ENCODE measurements at places on chromosomes 5 and 9.
A peak's percentile ranks its signal among the peaks of the same experiment; 100 is the strongest.

DNA sequence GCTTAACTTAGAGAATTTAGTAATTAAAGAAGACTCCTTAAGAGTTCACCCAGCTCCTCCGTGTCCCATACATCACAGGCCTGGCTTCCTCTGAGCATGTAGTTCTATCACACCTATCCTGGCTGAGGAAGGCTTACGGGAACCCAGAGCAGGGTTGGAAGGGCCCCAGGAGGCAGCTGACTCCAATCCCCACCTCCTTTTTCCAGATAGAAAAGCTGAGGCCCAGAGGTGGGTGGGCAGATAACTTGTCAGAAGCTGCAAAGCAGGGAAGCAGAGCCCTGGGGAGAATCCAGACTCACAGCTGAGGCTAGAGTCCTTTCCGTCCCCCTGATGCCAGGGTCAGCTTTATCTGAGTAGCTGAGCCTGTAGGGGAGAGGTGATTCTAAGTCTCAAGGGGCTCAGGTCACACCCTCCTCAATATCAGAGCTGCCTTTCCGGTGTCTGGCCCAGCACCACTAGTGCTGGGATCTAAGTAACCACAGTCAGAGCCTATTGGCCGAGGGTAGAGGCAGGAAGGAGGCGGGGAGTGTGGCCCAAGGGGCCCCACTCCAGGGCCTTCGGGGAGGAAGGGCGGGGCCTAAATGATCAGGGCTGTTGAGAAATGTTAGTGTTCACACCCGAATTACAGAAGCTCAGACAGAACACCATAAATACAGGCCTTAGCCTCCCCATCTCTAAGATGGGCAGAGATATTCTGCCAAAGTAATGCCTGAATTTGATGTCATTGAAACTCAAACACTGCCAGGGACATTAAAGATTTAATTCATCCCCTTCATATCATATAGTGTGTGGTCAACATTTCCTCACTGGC, 9.9 kb downstream of the CCDC69 start:
- peak; percentile 31 for DNase-seq

DNA sequence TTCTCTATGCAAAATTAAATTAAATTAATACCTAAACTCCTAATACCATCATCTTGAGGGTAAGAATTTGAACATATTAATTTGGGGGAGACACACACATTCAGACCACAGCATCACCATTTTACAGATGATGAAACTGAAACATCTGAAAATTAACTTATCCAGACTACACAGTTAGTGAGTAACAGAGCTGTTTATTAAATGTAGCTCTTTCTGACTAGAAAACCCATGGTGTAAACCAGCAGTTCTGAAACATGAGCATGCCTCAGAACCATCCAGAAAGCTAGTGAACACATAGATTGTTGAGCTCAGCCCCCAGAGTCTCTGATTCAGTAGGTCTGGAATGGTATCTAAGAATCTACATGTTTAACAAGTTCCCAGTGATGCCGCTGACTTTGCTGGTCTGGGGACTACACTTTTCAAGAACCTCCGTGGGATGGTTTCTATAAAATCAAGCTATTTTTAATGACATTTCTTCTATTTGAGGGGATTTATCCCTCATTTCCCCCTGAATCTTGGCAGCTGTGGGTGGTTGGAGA, 113.5 kb downstream of the RORB start:
- DNase-seq: no peak

DNA sequence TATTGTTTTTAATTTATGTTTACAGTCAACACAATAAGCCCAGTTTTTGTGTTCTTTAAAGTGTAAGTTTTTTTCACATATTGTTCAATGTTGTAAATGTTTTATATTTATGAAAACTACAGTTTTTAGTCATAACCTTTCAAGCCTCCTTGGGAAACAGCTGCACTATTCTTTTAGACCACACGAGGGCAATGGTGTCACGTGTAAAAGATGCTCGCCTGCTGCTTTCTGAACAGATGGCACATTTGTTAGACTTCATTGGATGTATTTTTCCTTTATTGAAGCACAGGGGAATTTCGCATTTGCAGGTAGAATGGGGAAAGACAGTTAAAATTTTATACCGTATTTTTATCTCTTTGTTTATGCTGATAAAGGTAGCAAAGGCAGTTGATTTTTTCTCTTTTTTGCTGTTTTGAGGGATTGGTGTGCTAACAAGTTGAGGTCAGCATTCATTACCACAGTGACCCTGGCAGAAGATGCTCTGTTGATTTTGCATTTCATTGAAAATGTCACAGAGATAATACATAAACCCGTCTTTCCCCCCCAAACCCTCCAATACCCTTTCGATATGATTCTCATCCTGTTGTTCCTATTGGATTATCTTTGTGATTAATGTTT, 59.0 kb downstream of the MAT2B start:
- DNase-seq: no peak

DNA sequence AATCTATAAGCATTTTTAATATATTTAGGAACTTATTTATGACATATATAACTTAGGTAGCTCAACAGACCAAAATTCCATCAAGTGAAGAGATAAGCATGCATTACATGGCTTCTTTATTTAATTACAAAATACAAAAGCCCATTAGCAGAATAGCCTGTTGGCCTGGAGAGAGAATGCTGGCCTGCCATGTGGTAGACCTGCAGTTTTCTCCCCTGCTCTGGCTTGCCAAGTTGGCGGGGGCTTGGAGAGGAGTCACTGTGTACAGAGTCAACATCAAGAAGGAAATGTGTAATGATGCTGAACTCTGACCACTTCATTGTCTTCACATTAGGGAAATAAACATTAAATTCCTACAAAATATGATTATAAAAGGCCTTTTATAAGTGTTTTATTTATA, 69.8 kb upstream of the CNTLN start:
- no peak for DNase-seq

GRCh38 chr5:51387884-51388275, 4.6 kb downstream of the ISL1 start:
- DNase-seq: no peak

- no peak for DNase-seq
Observed at GRCh38 chr5:34866989-34867471, 28.1 kb downstream of the TTC23L start.

DNA sequence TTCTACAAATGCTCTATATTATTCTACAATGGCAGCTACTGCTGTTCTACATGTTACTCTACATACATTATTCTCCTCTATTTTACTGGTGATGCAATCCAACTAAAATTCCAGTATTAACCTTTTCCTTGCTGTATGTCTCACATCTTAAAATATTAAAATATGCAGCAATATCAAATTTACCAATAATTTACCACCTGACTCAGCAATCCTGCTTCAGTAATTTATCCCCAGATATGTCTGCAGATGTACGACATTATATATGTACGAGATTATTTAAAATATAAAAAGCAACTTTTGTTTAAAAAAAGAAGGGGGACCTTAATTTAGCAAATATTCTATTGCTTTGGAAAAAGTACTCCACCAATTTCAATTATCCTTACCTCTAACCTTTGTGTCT, 11.6 kb downstream of the KIF3A start:
- no peak for DNase-seq

DNA sequence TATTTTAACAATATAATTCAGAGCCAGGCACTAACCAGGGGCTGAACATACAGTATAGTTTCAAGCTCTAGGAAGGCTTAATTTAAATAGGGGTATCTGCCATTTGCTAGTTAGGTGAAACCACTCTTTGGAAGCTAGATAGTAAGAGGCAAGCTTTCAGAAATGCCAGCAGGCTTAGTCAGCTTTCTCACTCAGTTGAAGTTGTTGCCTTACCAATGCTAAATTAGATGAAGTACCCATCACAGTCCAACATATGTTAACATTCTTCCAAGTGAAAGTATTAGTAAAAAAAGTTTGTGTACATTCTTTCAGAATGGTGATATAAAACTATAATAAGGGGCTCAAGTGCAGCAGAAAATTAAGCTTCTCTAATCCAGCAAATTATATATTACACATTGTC, 215.0 kb downstream of the CNTLN start:
- no peak for DNase-seq

DNA sequence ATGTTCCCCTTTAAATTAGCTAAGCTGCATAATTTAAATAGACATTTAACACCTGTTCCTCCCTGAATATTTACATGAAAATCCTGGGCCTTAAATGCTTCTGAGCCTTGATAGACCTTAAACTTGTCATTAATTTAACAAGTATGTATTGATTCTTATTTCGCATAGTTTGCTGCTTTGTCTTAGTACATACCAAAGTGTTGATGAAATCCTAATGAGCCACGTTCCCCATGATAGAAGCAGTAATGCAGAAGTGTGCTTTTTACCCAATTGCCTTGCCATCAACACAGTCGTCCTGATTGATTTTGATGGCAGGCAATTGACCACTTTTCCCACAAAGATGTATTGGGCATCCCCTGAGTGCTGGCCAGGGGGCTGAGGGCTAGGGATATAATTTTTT, 213.5 kb downstream of the SGCD start:
- DNase-seq: no peak

DNA sequence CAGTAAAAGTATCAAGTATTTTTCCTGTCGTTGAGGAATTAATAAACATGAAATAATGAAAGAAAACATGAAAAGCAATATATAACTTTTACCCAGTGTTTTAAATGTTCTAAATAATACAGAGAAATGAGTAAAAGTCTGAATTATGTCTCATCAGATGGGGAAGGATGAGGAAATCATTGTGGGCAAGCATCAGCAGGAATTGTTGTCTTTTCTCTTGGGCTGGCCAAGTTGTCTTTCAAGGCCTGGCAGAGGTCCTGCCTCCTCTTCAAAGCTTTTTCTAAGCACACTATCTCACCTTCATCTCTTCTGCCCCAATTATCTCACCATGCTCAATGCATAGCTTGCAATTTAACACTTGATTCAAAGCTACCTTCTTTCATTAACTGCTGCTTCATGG, 41.9 kb downstream of the MOCS2 start:
- DNase-seq: no peak

- DNase-seq: peak; percentile 5
Observed at GRCh38 chr5:110386782-110387181, 339.7 kb downstream of the TMEM232 start.

DNA sequence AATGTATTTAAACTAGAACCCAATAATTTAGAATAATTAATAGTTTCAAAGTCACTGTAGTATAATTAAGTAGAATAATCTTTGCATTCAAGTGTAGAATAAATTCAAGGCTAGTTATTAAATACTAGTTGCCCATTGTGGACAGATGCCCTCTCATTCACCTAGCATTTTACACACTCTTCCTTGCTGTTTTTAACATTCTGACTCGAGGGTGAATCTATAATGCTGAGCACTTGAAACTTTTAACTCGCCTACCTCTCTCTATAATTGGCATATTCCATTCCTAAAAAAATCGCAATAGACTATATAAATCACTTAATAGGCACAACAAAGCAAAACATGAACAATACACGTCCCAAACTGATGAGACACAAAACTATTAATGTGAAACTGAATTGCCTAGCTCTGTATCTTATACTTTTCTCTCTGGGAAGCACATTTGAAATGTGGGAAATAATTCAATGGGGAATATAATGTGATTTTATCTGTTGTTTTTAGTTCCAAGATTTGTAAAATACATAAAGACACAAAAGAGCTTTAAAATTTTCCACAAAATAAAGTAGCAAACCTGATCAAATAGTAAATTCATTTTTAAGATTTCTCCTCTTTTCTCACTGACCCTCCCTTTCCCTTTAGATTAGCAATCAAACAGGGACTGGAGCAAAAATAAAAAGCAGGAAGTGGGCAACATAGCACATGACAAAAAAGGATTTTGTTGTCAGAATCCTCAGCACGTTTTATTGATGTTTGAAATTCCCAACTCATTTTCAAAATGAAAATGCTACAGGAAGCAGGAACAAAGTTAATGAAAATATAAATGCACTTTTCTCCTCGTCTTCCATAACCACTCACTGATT, 295.6 kb downstream of the PDE4D start:
- DNase-seq: no peak

- DNase-seq: no peak
Observed at GRCh38 chr9:129559506-129559881, 61.4 kb downstream of the C9orf50 start.

- no peak for DNase-seq
Observed at GRCh38 chr9:13137426-13137825, 142.1 kb downstream of the MPDZ start.

- no peak for DNase-seq
Observed at GRCh38 chr5:115968770-115969169, 6.5 kb downstream of the LVRN start.

DNA sequence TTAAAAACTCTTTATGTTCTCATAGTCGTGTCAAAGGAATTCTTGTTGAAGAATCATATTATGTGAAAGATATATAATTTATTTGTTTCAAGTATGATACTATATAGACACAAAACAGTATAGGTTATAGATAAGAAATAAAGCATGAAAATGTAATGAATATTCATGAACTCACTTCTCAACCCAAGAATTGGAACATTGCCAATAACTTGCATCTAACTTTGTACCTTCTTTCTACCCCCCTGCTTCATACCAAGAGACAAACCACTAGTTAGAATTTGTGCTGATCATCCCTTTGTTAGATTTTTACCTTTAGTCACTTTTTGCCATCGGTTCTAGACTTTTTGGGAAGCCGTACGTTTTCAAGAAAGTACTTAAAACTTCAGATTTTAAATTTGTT, 32.6 kb downstream of the HSD17B4 start:
- no peak for DNase-seq

Data from nucleus accumbens (tissue), 56 donors.